ENCODE measurements at places on chromosomes 7 and 10.

- no peaks in the 10 kb centered on the region for H3K27me3 ChIP-seq
- no peak for DNase-seq
- H3K4me3 ChIP-seq = no peak overlapping the region
- peaks cover 5% of the 10 kb centered on the region for H3K36me3 ChIP-seq
- no peak overlapping the region for H3K27ac ChIP-seq
Measured at GRCh38 chr10:29486433-29486832, 148.3 kb downstream of the SVIL start.

- H3K4me1 ChIP-seq = no peaks in the 10 kb centered on the region
- no peaks in the 10 kb centered on the region for H3K27me3 ChIP-seq
- no peaks in the 10 kb centered on the region for H3K36me3 ChIP-seq
- H3K27ac ChIP-seq = no peak overlapping the region
Measured at GRCh38 chr7:46525876-46526275, 604.8 kb upstream of the IGFBP3 start.

GRCh38 chr10:3104251-3104918, 37.0 kb downstream of the PFKP start:
- H3K36me3 ChIP-seq = peaks cover 78% of the 10 kb centered on the region
- no peak overlapping the region for H3K27ac ChIP-seq
- no peak overlapping the region for H3K4me3 ChIP-seq
- peaks cover 32% of the 10 kb centered on the region for H3K4me1 ChIP-seq

DNA sequence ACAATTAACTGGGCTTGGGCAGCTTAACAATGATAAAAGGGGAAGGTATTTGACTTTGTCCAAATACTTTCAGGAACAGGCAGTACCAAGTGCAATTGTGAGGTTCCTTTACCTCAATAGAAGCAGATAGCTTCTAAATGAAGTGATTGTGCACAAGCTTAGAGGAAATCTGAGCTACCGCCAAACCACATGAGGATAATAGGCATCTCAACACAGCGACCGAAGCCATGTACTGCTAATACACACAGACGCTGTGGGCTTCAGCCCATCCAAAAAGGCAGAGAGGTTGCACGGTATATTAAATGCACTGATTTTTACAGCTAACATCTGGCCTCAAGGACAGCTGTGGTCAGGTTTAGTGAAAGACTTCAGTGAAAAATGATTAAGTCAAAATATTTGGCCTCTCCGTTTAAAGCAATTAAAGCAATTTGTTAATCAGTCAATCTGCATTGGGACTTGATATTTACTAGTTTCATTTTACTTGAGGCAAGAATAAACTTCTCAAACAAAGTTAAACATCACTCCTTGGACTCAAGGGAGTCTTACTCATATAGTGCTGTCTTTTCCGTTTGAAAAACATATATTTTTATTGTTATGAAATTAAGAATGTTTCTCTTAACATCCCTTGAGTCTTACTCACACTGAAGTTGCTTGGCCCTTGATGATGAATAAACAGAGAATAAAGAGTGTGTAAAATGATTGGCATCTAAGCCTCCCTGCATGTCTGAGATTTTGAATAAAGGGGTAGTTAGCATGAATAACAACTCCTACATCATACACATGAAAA, 306.3 kb downstream of the C7orf25 start:
- H3K27ac ChIP-seq = peak overlapping the region; percentile 19
- no peaks in the 10 kb centered on the region for H3K4me1 ChIP-seq
- DNase-seq = peak; percentile 29
- H3K27me3 ChIP-seq = no peaks in the 10 kb centered on the region
- H3K4me3 ChIP-seq = no peak overlapping the region
- no peaks in the 10 kb centered on the region for H3K36me3 ChIP-seq

DNA sequence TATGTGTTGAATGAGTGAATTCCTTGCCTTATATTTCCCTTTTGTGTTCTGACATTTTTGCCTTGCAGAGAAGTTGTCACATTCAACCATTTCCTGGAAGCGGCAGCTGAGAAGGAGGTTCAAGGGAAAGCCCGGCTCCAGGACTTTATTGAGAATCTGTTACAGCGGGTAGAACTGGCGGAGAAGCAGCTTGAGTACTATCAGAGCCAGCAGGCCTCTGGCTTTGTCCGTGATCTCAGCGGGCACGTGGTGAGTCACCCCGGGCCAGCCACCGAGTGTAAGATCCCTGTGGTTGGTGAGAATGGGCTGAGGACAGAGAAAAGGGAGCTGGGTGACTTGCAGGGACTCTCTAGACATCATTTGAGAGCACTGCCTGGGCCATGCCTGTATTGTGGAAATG, 14.2 kb downstream of the ZNF365 start:
- DNase-seq = no peak
- no peak overlapping the region for H3K4me3 ChIP-seq
- no peak overlapping the region for H3K27ac ChIP-seq
- H3K36me3 ChIP-seq = peaks cover 3% of the 10 kb centered on the region
- H3K27me3 ChIP-seq = no peaks in the 10 kb centered on the region

DNA sequence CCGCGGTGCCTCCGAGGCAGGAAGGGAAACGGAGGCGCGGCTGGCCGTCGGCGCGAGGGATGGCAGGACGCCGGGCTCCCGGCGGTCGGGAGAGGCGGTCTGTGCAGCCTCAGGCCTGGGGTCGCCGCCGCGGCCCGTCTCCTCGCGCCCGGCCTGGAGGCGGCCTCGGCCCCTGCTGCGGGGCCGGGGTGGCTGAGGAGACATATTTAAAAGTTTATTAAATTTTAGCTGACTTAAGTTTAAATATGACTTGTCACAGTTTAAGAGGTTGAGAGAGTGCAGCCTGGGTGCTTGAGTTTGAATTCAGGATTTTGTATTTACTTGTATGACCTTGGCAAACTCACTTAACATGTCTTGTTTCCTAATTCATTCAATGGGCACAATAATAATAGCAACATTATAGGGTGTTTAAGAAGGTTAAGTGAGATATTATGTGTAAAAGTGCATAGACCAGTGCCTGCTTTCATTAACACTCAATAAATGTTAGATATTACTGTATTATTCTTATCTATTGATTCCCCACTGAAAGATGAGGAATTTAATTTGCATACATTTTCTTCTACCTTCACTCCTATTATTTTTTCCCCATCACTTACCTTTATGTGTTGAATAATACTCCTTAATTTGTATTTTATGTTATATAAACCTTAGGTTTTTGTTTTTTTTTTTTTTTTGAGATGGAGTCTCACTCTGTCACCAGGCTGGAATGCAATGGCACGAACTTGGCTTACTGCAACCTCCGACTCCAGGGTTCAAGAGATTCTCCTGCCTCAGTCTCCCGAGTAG, 718 bp downstream of the DYNC2I1 start:
- H3K4me3 ChIP-seq = peak overlapping the region; percentile 81
- peak; percentile 7 for DNase-seq
- no peaks in the 10 kb centered on the region for H3K27me3 ChIP-seq
- H3K36me3 ChIP-seq = peaks cover 2% of the 10 kb centered on the region

DNA sequence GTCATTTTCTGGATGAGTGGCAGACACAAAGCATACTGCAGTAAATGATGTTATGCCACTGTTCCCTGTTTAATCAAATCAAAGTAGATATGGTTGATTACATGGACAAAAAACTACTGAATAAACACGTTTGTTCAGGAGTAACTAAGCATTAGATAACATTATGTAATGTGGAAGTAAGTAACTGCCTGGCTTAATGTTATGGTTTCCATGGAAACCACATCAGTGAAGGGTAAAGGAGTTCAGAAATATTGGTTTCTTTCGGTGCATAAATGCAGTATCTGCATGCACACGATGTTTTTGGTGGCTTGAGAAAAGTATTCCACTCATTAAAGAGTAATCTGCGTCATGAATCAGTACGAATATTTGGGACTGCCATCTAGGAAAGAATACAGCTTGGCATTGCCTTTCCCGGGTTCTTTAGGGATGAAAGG, 131.3 kb upstream of the PRKCQ start:
- DNase-seq = no peak
- no peaks in the 10 kb centered on the region for H3K36me3 ChIP-seq
- H3K4me1 ChIP-seq = peaks cover 2% of the 10 kb centered on the region
- H3K27me3 ChIP-seq = no peaks in the 10 kb centered on the region

DNA sequence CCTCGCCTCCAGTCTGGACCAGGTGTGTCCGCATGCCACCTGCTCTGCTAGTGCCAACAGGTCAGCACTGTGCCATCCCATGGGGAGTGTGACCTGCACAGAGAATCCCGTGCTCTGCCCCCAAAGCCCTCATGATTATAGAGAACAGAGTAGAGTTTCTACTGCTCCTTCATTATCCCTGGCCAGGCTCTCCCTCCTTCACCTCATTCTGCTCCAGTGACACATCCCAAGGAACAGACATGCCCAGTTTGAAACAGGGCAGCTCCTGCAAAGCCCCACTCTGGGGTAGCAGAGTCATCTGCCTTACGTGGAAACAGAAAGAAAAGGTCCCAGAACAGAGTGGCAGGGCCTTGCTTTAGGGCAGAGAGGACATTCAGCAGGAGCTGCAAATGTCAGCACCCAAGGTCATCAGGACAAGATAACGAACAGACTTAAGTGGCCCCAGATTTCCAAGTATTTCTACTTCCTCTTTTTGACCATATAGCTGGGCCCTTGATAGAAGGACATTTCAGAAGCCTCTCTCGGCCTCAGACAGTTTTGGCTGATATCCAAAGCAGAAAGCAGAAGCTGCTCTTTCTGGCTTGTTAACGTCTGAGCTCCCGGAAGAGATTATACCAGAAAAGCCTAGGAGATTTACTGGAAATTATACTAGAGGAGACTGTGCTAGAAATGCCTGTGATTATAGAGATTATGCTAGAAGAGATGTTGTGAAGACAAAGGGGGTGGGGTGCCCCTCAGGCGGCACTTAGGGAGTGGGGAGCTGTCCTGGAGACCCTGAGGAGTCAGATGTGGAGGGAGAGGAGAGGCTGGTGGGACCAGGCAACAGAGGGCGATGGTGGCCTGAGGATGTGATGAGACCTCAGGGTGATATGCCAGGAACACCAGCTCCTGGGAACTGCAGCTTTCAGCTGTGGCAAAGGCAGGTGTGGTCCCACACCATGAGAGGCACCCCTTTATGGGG, 12.6 kb downstream of the TMEM176B start:
- H3K36me3 ChIP-seq = peaks cover 3% of the 10 kb centered on the region
- H3K4me3 ChIP-seq = no peak overlapping the region
- no peaks in the 10 kb centered on the region for H3K27me3 ChIP-seq
- peaks cover 23% of the 10 kb centered on the region for H3K4me1 ChIP-seq
- peak overlapping the region; percentile 36 for H3K27ac ChIP-seq
- peak; percentile 30 for DNase-seq

DNA sequence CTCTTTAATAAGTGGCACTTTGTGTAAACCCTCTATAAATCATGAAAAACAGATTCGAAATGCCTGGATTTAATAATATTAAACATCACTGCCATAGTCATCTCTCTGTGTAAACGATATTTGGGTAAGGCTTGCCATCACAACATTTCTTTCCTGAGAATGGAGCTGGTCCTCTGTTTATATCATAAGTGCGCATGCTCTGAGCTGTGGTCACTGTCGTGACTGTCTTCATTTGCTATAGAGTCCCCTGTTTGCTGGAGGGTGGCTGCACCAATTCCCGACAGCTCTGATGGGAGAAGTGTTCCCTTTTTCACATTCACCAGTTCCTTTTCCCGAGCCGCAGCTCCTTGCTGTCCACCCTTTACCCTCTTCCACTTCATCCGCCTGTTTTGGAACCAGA, 50.4 kb upstream of the AGMO start:
- H3K36me3 ChIP-seq = no peaks in the 10 kb centered on the region
- H3K4me3 ChIP-seq = no peak overlapping the region
- H3K4me1 ChIP-seq = no peaks in the 10 kb centered on the region
- no peaks in the 10 kb centered on the region for H3K27me3 ChIP-seq

GRCh38 chr7:155959894-155960293, 147.6 kb upstream of the SHH start:
- H3K27ac ChIP-seq = no peak overlapping the region
- DNase-seq = no peak
- H3K27me3 ChIP-seq = no peaks in the 10 kb centered on the region
- H3K36me3 ChIP-seq = no peaks in the 10 kb centered on the region
- no peak overlapping the region for H3K4me3 ChIP-seq

GRCh38 chr7:771234-772004, 44.3 kb upstream of the PRKAR1B start:
- DNase-seq = no peak
- no peak overlapping the region for H3K4me3 ChIP-seq
- H3K27me3 ChIP-seq = no peaks in the 10 kb centered on the region
- H3K27ac ChIP-seq = peak overlapping the region; percentile 82
- peaks cover 25% of the 10 kb centered on the region for H3K4me1 ChIP-seq
- peaks cover 96% of the 10 kb centered on the region for H3K36me3 ChIP-seq

DNA sequence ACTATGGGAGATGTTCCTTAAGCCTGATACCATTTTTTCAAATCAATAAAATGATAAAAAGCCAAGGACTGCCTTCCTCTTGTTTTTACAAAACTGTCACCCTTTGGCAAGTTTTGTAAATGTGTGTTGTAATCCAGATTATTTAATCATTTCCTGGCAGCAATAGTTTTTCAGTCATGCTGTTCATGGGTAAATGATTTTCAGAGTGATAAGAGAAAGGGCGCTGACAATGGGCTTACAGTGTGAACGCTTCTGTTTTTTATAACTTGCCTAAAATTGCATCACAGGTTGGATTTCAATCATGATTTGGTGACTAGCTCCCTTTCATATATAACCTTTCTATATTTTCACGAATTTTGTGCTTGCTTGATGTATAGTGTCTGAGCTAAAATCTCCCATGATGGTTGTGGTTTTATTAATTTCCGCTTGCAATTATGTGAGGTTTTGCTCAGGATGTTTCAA, 19.0 kb upstream of the DMBT1 start:
- no peaks in the 10 kb centered on the region for H3K4me1 ChIP-seq
- no peak for DNase-seq
- no peak overlapping the region for H3K27ac ChIP-seq
- H3K27me3 ChIP-seq = no peaks in the 10 kb centered on the region
- no peak overlapping the region for H3K4me3 ChIP-seq

Measured in spinal cord (tissue), 10 donors.